ENCODE measurements at places on chromosomes 13 and 19. TPM values are rescaled to one million over a fixed set of nuclear protein-coding genes. Genes with fewer than 3 reads are reported as not detected.
A peak's percentile ranks its signal among the peaks of the same experiment; 100 is the strongest.

- no peak for DNase-seq
Measured at GRCh38 chr13:112721198-112722104, 31.6 kb downstream of the ATP11A start.

- DNase-seq, result no peak
Measured at GRCh38 chr13:57673197-57673596, 41.7 kb downstream of the PCDH17 start.

DNA sequence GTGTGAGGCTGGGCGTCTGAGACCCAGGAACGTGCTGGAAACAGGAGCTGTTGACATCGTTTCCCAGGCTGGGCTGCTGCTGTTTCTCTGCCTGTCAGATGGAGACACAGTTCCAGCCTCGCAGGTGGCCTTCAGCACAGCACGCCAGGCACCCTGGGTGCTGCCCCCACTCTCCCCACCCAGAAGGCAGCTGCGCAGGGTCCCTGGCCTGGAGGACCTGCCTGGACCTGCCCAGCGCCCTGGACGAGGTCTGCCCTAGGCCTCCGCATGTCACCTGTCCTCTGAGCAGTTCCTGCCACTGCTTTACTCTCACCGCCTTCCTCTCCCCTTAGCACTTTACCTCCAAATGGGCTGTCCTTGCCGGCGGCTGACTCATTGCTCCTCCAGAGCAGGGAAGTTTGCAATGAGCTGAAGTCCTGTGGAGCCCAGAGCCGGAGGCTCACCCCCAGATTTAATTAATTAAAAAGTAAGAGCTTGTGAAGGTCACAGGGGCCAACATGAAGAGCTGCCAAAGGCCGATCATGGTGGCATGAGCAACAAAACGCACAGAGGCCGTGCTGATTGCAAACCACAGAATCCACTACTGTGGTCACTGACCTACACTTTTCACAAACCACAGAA, 32.2 kb downstream of the C13orf46 start:
- DNase-seq, result peak; percentile 21

- no peak for DNase-seq
Measured at GRCh38 chr13:48542581-48543341, 9.9 kb upstream of the RCBTB2 start.

DNA sequence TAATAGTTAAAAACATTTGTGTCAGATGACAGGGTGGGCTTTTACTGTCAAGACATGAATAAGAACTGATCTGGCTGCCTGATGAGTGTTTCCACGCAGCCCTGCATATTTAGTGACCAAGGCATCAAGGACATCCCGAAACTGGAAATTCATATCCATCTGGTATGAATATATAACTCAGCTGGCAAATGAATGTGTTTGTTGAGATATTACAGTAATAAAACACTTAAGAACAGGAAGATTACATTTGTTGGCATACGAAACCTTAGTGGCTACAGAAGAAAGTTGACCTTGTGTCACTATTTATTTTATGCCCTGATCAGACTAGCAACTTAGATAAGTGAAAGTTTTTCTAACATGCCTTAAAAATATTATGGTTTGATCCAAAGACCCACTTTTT, 32.8 kb downstream of the RAP2A start:
- DNase-seq, result no peak

DNA sequence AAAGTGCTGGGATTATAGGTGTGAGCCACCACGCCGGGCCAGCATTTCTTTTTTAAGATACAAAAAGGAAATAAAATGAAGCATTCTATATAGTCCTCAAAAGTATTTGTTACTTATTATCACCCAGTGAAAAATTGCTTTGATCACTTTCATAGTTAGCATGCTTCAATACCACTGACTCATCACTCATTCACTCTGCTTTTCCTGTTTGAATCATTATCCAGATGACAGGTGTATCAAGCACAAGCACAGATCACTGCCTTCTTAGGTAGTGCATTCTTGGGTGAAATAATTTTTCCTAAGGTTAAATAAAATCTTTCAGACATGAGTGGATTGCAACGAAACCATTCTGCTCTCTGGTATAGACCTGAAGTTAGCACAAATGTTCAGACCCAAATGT, 35.8 kb upstream of the SPART start:
- DNase-seq, result no peak

DNA sequence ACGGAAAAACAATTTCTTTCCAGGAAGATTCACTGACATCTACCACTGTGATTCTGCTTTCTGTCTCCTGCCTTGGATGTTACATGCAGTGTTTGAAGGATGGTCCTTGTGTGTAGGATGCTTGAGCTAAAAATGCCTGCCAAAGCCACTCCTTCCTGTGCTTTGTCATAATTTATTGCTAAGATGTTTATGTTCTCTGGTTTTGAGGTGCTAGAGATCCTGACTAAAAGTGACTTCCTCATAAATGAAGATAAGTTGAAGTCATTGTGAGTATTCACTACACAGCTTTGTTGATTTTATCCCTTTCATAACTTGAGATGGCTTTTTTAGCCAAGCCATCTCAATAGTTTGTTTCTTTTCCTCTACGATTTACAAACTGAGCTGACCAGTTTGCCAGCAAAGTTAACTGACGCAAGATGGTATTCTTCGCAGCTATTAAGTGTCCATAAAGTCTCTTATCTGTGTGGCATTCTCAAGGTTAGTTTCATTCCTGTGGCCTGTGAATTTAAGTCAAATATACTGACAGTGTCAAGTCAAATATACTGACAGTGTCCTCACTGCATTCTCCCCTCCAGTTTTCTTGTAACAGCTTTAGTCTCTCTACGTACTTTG, 15.7 kb upstream of the FBXL3 start:
- DNase-seq, result no peak

WDR87 gene
- total RNA-seq, result not detected

DNA sequence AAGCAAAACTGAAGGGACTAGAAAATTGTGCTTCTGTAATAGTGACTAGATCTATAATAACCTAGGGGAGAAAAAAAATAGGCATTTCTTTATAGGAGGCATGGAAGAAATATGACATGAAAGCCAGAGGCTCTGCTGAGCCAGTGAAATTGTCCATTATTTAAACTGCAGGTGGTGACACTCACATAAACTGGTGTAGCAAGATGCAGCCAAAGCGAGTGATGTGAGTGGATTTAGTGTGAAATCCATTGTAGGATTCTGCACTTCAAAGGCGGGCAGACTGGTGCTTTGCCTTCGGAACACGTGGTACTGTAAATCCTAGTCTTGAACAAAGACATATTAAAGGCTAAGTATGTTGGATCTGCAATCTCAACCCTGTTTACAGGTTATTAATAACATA, 361.9 kb downstream of the TBC1D4 start:
- DNase-seq, result no peak

DNA sequence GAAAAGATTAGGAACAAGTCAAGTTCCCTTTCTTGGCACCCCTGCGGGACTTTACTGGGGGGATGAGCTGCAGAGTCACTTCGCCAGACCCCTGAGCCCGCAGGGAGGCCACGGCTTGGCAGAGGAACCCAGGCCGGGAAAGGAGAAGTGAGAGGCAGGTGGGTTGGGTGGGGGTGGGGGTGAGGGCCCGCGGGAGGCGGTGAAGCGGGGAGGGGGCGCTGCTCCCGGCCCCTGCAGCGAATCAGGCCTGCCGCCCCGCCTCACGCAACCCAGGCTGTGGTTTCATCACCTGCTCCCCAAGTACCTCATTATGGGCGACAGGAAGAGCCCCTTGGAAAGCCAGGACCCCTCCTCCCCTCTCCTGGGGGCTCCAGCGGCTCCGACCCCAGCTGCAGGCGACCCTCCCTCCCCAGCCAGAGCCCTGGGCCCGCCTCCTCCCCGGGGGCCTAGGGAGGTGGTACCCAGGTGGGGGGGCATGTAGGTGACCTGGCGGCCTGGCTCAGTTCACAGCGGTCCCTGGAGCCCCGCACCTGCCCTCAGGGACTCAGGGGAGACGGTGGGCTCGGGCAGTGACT, 9.5 kb downstream of the MEF2B start:
- DNase-seq, result no peak

ZNF471 gene
- total RNA-seq, result 0.12 TPM

FCER2 gene
- total RNA-seq, result not detected

GRCh38 chr13:90015565-90016507, 1331.7 kb upstream of the MIR17HG start:
- no peak for DNase-seq

All from Daoy (cell line).